ENCODE measurements at places on chromosomes 7 and 10. TPM values are rescaled to one million over a fixed set of nuclear protein-coding genes. Genes with fewer than 3 reads are reported as not detected.
A peak's percentile ranks its signal among the peaks of the same experiment; 100 is the strongest.

Gene ANKRD7
- total RNA-seq, result 0.55 TPM

Gene PKD2L1
- not detected for total RNA-seq

Gene BHLHA15
- not detected for total RNA-seq

GRCh38 chr10:42969909-42970308 lies 107.0 kb upstream of the RET start:
- DNase-seq, result no peak
- H3K36me3 ChIP-seq, result no peaks in the 10 kb centered on the region
- no peak overlapping the region for H3K27ac ChIP-seq
- H3K4me1 ChIP-seq, result no peaks in the 10 kb centered on the region

DNA sequence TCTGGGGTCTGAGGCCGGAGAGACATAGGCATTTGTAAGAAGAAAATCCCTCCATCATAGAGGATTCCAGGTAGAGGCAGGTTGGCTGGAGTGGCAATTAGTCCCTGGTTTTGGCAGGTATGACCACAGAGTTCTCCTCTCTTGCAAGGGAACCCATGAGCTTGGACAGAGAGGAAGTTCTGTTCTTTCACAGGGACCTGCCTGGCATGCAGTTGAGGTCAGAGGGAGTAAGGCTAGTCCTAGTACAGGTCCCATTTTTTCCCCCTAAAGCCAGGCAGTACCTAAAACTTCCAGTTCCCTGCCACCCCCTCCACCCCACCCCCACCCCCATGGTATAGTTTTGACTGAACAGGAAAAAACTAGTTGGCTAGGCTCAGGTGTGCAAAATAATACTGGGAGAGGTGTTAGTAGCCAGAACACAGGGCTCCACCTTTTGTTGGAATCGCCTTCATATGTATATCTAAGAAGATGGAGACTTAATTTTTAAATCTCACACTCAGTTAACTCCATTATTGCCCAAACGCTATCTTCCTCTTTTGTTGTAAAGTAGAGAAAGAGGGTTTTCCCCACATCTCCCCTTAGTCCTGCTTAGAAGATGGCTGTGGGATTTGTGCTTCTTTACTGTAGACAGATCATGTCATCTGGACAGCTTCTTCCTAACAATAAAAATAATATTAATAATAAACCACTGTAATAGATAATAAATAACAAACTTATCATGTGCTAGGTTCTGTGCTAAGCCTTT lies 188.1 kb downstream of the TCF7L2 start:
- no peak for DNase-seq
- H3K27ac ChIP-seq, result no peak overlapping the region
- H3K36me3 ChIP-seq, result peaks cover 14% of the 10 kb centered on the region
- H3K4me3 ChIP-seq, result no peak overlapping the region
- H3K27me3 ChIP-seq, result no peaks in the 10 kb centered on the region

DNA sequence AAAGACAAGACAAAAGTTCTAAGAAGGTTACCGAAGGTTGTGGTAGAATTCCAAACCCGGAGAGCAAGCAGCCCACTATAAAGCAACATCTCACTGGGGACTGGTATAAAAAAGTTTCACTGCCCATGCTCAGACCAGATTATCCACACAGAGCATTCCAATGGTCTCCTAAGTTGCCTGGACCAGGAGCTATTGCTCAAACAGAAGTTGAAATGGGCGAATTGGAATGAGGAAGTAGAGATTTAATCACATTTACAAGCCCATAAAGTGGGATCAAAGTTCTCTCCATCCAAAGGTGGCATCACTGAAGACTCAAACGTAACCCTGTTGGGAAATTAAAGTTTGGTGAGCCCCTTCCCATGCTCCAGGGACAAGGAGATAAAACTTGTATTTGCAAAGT lies 19.8 kb downstream of the OR2F1 start:
- DNase-seq, result no peak
- no peak overlapping the region for H3K27ac ChIP-seq
- peaks cover 12% of the 10 kb centered on the region for H3K4me1 ChIP-seq
- H3K27me3 ChIP-seq, result no peaks in the 10 kb centered on the region
- no peaks in the 10 kb centered on the region for H3K36me3 ChIP-seq

GRCh38 chr7:4080954-4081353 lies 601.1 kb upstream of the FOXK1 start:
- H3K27me3 ChIP-seq, result no peaks in the 10 kb centered on the region
- peaks cover 11% of the 10 kb centered on the region for H3K36me3 ChIP-seq
- H3K4me3 ChIP-seq, result no peak overlapping the region
- peak; percentile 12 for DNase-seq
- H3K27ac ChIP-seq, result no peak overlapping the region

Gene SYCE1
- total RNA-seq, result not detected

Gene STK31
- total RNA-seq, result 0.06 TPM

- no peaks in the 10 kb centered on the region for H3K4me1 ChIP-seq
- no peak overlapping the region for H3K4me3 ChIP-seq
- DNase-seq, result no peak
Measured at GRCh38 chr10:3411044-3411443, 238.5 kb upstream of the PITRM1 start.

GRCh38 chr10:43223056-43223455 lies 43.8 kb downstream of the RASGEF1A start:
- H3K4me1 ChIP-seq, result no peaks in the 10 kb centered on the region
- DNase-seq, result no peak
- no peaks in the 10 kb centered on the region for H3K36me3 ChIP-seq
- no peak overlapping the region for H3K4me3 ChIP-seq
- H3K27ac ChIP-seq, result no peak overlapping the region
- peaks cover 2% of the 10 kb centered on the region for H3K27me3 ChIP-seq

GRCh38 chr10:61135276-61135721 lies 191.3 kb upstream of the RHOBTB1 start:
- H3K4me1 ChIP-seq, result peaks cover 14% of the 10 kb centered on the region
- DNase-seq, result no peak
- H3K4me3 ChIP-seq, result no peak overlapping the region
- H3K36me3 ChIP-seq, result no peaks in the 10 kb centered on the region

GRCh38 chr7:27103489-27104226 lies 1.2 kb upstream of the HOXA2 start:
- peak; percentile 36 for DNase-seq
- H3K4me1 ChIP-seq, result no peaks in the 10 kb centered on the region
- H3K27me3 ChIP-seq, result no peaks in the 10 kb centered on the region
- H3K4me3 ChIP-seq, result no peak overlapping the region
- H3K36me3 ChIP-seq, result peaks cover 30% of the 10 kb centered on the region

Gene PRF1
- not detected for total RNA-seq

DNA sequence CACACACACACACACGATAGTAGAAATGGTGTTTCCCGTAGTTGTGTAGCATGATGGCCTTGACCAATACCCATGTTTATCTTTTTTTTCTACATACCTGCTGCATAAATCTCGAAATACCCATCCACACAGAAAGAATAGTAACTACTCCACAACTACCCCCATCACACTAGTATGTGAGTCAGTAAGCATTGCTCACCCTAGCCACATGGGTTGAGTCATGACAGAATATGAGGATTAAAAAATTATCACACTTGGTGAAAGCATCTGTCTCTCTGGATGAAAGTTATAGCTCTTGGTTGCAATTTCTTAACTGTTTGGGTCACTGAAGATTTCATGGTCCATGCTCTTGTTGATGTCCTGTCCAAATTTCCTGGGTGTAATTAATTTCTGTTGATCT lies 103.4 kb upstream of the MDFIC start:
- peak; percentile 9 for DNase-seq
- no peak overlapping the region for H3K27ac ChIP-seq
- H3K27me3 ChIP-seq, result no peaks in the 10 kb centered on the region
- peaks cover 25% of the 10 kb centered on the region for H3K4me1 ChIP-seq

Gene TMEM184A
- 3.2 TPM for total RNA-seq

DNA sequence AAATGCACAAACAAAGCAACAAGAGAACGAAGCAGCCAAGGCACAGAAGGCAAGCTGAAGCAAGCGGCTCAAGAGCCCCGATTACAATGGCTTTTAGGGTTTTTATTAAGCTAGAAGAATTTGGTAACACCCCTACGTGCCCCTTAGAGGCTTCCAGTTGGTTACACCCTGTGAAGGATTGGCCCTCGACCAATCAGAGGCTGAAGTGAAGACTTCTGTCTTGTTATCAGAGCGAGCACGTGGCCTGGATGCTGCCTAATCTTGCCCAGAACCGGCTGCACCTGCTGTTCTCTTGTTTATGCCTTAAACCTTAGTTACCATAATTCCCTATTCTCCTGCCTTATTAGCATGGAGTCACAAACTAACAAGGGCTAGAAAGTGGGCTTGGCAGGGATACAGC lies 21.4 kb downstream of the KCNK18 start:
- H3K27me3 ChIP-seq, result peaks cover 11% of the 10 kb centered on the region
- H3K36me3 ChIP-seq, result no peaks in the 10 kb centered on the region
- H3K4me3 ChIP-seq, result no peak overlapping the region

GRCh38 chr10:7887174-7887816 lies 69.0 kb downstream of the TAF3 start:
- H3K36me3 ChIP-seq, result no peaks in the 10 kb centered on the region
- no peak overlapping the region for H3K27ac ChIP-seq
- H3K4me3 ChIP-seq, result no peak overlapping the region
- no peaks in the 10 kb centered on the region for H3K4me1 ChIP-seq
- no peaks in the 10 kb centered on the region for H3K27me3 ChIP-seq

DNA sequence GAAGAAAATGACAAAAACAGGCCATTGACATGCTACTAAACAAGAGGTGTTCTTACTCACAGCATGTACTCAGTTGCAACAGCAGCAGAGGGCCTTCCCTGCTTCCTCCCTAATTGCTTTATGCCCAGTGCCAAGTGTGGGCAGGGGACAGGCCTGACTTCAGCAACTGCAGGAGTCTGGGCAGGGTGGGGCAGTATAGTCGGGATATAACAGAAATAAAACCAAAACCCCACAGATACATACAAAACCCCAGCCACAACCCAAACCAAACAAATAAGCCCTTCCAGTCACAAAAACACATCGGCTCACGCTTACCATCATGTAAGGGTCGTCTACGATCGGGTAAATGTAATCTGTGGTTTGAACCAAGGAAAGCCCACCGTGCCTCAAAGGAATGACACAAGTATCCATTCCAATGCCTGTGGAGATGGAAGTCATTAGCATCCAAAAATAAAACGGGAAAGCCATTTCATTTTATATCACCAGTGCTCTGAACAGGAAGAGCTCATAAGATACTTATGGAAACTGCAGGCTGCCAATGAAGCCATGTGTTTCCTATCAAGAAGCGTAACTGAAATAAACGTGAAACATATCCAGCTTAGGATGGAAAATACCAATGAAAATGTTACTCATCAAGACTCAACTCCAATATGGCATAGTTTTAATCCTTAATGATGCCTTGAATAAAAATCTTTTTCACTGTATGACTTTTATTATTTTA lies 9.5 kb downstream of the SEPHS1 start:
- no peaks in the 10 kb centered on the region for H3K4me1 ChIP-seq
- peaks cover 66% of the 10 kb centered on the region for H3K36me3 ChIP-seq
- no peak overlapping the region for H3K4me3 ChIP-seq
- H3K27me3 ChIP-seq, result no peaks in the 10 kb centered on the region
- DNase-seq, result no peak

Gene DDX21
- total RNA-seq, result 104 TPM

DNA sequence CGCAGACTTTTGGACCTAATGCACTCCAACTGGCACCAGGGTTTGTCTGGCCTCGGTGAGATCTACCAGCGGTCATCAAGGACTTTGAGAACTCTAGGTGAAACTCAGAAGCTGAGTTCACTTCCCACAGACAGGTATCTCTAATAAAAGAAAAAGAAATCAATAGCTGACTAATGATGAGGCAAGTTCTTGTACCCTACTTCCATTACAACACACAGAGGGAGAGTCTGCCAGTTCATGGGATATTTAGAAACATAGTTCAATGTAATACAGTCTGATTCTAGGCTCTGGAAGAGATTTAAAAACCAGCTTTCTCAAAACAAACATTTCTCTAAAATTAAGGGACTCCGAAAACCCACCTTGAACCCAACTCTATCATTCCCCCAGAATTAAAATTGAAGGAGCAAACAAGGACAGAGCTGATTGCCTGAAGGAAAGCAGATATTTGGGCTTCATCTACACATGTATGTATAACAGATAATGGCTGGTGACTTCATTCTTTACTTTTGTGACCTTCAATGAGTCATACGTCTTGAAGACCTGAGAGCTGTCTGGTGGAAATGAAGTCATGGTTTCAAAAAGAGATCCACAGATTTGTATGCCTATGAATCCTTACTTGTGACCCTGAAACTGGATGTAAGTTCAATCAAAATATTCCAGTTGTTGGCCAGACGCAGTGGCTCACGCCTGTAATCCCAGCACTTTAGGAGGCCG lies 2.7 kb upstream of the PNLIPRP1 start:
- H3K4me1 ChIP-seq, result no peaks in the 10 kb centered on the region
- DNase-seq, result no peak
- H3K36me3 ChIP-seq, result no peaks in the 10 kb centered on the region
- H3K27me3 ChIP-seq, result no peaks in the 10 kb centered on the region

- no peak overlapping the region for H3K27ac ChIP-seq
- DNase-seq, result no peak
- H3K4me1 ChIP-seq, result no peaks in the 10 kb centered on the region
- no peak overlapping the region for H3K4me3 ChIP-seq
Measured at GRCh38 chr10:132192076-132192975, 5.6 kb downstream of the DPYSL4 start.

Gene HMX2
- total RNA-seq, result 0.61 TPM

GRCh38 chr7:93704217-93704616 lies 129.7 kb upstream of the CALCR start:
- no peak overlapping the region for H3K27ac ChIP-seq
- H3K27me3 ChIP-seq, result no peaks in the 10 kb centered on the region
- no peaks in the 10 kb centered on the region for H3K4me1 ChIP-seq
- H3K36me3 ChIP-seq, result no peaks in the 10 kb centered on the region
- H3K4me3 ChIP-seq, result no peak overlapping the region

Gene SLC26A5
- not detected for total RNA-seq

DNA sequence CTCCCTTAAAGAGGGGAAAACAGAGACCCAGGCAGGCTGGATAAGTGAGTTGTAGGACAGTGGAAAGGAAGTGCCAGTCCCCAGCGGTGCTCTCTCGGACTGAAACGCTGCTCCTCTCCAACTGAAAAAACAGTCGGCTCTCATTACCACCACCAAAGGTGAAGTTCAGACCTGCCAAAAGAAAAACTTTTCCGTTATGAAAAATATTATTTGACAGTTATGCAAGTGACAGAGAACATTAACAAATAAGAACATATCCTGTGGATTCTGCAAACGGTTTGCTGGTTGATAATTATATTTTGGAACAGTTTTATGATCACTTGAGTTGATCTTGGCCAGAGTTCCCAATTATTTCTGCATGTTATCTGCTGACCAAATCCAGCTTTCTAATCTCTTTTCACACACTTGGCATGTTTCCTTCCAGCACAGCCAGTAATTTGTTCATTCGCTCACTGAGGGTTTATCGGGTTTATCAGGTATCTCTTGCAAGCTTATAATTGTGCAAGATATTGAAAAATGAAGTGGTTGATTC lies 82.6 kb downstream of the PTPRE start:
- no peak overlapping the region for H3K27ac ChIP-seq
- H3K4me1 ChIP-seq, result peaks cover 24% of the 10 kb centered on the region
- no peak for DNase-seq
- no peak overlapping the region for H3K4me3 ChIP-seq
- H3K27me3 ChIP-seq, result no peaks in the 10 kb centered on the region

Gene SLC39A12
- total RNA-seq, result not detected

Data from SJSA1 (cell line).